SK-MEL-5 (cell line): ENCODE measurements at places on chromosomes 3 and 15. TPM values are rescaled to one million over a fixed set of nuclear protein-coding genes. Genes with fewer than 3 reads are reported as not detected.

CPN2 gene
- not detected in 2 replicates for total RNA-seq

CDHR4 gene
- not detected in 2 replicates for total RNA-seq

GANC gene
- total RNA-seq = 19.3 and 19.5 TPM in 2 replicates

ARL14 gene
- total RNA-seq = not detected in 2 replicates

TLR9 gene
- total RNA-seq = not detected in 2 replicates

TRPM7 gene
- 56.2 and 65.8 TPM in 2 replicates for total RNA-seq

CD276 gene
- 27.2 and 35.2 TPM in 2 replicates for total RNA-seq

PRRT3 gene
- 0.34 and 0.51 TPM in 2 replicates for total RNA-seq

PPP2R3A gene
- 9.7 and 10.9 TPM in 2 replicates for total RNA-seq

SPTSSB gene
- not detected in 2 replicates for total RNA-seq

MAGEL2 gene
- total RNA-seq = 0.88 and 0.95 TPM in 2 replicates

SLC27A2 gene
- total RNA-seq = 0.13 and 0.34 TPM in 2 replicates

UBE3A gene
- 52.8 TPM in 2 replicates for total RNA-seq

GPR156 gene
- total RNA-seq = 0.08 and 0.29 TPM in 2 replicates

UBE2E1 gene
- 155 and 158 TPM in 2 replicates for total RNA-seq

RHCG gene
- 9.4 and 10.4 TPM in 2 replicates for total RNA-seq

NPAP1 gene
- total RNA-seq = not detected in 2 replicates

PBRM1 gene
- 41.7 and 43.6 TPM in 2 replicates for total RNA-seq

CATSPER2 gene
- 0.50 and 0.53 TPM in 2 replicates for total RNA-seq

SIDT1 gene
- total RNA-seq = 0.05 and 0.13 TPM in 2 replicates

CCDC174 gene
- total RNA-seq = 20.0 and 21.7 TPM in 2 replicates

PCLAF gene
- 95.4 and 144 TPM in 2 replicates for total RNA-seq

WDR93 gene
- total RNA-seq = 0.19 TPM in 1 of 2 replicates, not detected in the other

STRIT1 gene
- total RNA-seq = not detected in 2 replicates

CTXN2 gene
- total RNA-seq = not detected in 2 replicates

COX5A gene
- 124 and 133 TPM in 2 replicates for total RNA-seq

CHRFAM7A gene
- total RNA-seq = 0.40 and 1.9 TPM in 2 replicates

ATP13A5 gene
- not detected in 2 replicates for total RNA-seq

DZIP1L gene
- total RNA-seq = 24.3 and 27.4 TPM in 2 replicates

LMCD1 gene
- 24.3 and 28.0 TPM in 2 replicates for total RNA-seq

LDHAL6B gene
- not detected in 2 replicates for total RNA-seq

PROS1 gene
- 242 and 248 TPM in 2 replicates for total RNA-seq
